ENCODE measurements at places on chromosomes 12 and 14.

- no peaks in the 10 kb centered on the region for H3K4me1 ChIP-seq
- H3K36me3 ChIP-seq: no peaks in the 10 kb centered on the region
- H3K4me3 ChIP-seq: no peak overlapping the region
- no peak overlapping the region for H3K27ac ChIP-seq
Observed at GRCh38 chr14:99821519-99822508, 28.6 kb downstream of the EML1 start.

- H3K4me1 ChIP-seq: no peaks in the 10 kb centered on the region
- no peaks in the 10 kb centered on the region for H3K27me3 ChIP-seq
- no peak for ATAC-seq
Observed at GRCh38 chr12:85741046-85741445, 95.2 kb downstream of the RASSF9 start.

DNA sequence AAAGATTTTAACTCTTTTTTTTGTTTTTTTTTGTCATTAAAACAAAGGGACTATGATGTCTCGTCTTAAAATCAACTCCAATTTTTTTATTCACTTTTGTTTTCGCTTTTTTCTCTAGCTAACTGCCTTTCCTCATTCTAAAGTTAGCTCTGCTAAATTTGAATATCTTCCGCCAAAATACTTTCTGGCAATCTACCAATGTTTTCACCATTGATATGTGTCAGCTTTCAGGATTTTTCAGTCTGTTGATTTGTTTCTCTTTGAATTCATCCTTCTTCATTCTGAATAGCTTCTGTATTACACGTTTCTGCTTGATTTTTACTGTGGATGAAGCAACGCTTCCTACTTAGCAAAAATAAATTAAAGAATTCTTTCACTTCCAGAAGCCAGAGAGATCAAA lies 38.7 kb upstream of the NOVA1 start:
- H3K27me3 ChIP-seq: no peaks in the 10 kb centered on the region
- no peak for ATAC-seq
- H3K4me1 ChIP-seq: no peaks in the 10 kb centered on the region
- no peaks in the 10 kb centered on the region for H3K36me3 ChIP-seq

- no peak overlapping the region for H3K4me3 ChIP-seq
- H3K4me1 ChIP-seq: no peaks in the 10 kb centered on the region
- no peak overlapping the region for H3K27ac ChIP-seq
- no peak for ATAC-seq
- peaks cover 43% of the 10 kb centered on the region for H3K27me3 ChIP-seq
Observed at GRCh38 chr14:98855926-98856715, 415.9 kb downstream of the BCL11B start.

DNA sequence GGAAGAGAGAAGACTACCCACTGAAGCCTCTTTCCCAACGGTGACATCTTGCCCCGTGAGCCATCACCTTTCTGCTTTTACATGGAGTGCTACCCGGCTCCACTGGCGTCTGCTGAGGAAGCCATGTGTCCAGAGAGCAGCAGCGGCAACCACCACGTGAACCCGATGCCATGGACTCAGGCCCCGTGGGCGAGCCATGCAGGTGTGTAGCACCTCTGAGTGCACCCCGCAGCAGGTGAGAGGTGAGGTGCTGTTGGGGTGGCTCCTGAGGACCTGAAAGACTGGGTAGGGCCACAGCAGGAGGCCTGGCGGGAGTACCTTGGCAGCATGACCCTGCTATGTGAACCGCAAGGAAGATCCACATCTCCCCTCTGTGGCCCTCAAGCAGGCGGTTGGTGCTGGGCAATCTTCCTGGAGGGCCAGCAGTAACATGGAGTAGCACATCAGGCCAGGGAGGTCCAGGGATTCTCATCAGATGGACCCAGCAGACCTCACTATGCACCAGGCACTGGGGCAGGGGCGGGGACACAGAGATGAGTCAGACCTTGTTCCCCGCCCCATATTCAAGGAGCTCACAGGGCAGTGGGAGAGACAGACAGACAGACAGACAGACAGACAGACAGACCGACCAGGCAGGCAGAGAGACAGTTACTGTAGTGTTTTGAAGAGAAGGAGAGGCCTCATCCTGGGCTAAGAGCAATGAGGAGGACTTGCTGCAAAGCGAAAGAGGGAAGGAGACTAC lies 129.6 kb downstream of the PAPOLA start:
- H3K4me3 ChIP-seq: no peak overlapping the region
- H3K4me1 ChIP-seq: no peaks in the 10 kb centered on the region
- H3K27me3 ChIP-seq: no peaks in the 10 kb centered on the region
- no peak for ATAC-seq
- no peaks in the 10 kb centered on the region for H3K36me3 ChIP-seq
- no peak overlapping the region for H3K27ac ChIP-seq

GRCh38 chr12:26701604-26702215 lies 131.3 kb downstream of the ITPR2 start:
- H3K27ac ChIP-seq: no peak overlapping the region
- H3K36me3 ChIP-seq: peaks cover 11% of the 10 kb centered on the region
- no peak for ATAC-seq
- H3K4me1 ChIP-seq: no peaks in the 10 kb centered on the region
- H3K27me3 ChIP-seq: no peaks in the 10 kb centered on the region

DNA sequence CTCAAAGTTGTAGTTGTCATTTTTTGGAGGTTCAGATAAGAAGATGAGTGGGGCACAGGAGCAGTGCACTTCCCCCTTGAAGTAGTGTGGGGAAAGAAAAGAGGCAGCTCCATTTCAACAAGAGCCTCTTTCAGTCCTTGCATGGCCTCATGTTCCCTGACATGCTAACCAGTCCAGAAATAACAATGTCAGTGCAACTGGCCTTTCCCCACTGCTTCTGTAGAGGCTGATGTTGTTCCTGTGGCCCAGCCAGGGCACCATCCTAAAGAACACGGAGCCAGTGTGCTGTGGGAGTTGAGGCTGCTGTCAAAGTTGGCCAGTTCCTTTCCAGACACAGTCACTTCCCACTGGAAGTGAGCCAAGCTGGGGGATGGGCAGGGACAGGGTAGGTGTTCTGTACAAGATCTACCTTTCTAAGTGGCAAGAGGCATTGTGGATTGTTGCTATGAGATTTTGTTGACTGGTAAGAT lies 77.7 kb upstream of the SLC38A2 start:
- no peak overlapping the region for H3K4me3 ChIP-seq
- no peak overlapping the region for H3K27ac ChIP-seq
- H3K4me1 ChIP-seq: no peaks in the 10 kb centered on the region
- H3K27me3 ChIP-seq: no peaks in the 10 kb centered on the region
- no peak for ATAC-seq

DNA sequence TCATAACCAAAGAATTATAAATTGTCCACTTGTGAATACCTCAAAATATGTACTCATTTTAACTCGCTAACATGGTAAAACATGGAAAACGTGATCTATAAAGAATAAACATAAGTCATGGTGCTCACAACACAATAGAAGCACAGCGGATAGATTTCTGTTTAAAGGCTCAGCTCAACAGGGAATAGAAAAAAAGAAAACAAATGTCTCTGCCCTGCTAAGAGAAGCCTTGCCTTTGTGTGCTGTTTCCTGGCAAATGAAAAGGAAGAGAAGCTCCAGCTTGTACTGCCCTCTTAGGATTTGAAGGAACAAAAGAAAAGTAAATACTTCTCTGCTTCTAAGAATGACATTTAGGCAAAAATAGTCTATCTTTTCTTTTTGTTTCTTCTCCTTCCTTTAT lies 121.0 kb upstream of the KRR1 start:
- H3K4me1 ChIP-seq: no peaks in the 10 kb centered on the region
- no peak overlapping the region for H3K27ac ChIP-seq
- no peak for ATAC-seq
- no peak overlapping the region for H3K4me3 ChIP-seq
- H3K27me3 ChIP-seq: no peaks in the 10 kb centered on the region
- H3K36me3 ChIP-seq: no peaks in the 10 kb centered on the region

- peak overlapping the region; percentile 95 for H3K4me3 ChIP-seq
- no peak for ATAC-seq
- H3K36me3 ChIP-seq: peaks cover 16% of the 10 kb centered on the region
- H3K27ac ChIP-seq: peak overlapping the region; percentile 94
- H3K4me1 ChIP-seq: peaks cover 12% of the 10 kb centered on the region
Observed at GRCh38 chr12:49189731-49190716, 1.1 kb upstream of the TUBA1A start.

GRCh38 chr12:6666211-6666610 lies 3.3 kb upstream of the ING4 start:
- H3K4me1 ChIP-seq: peaks cover 14% of the 10 kb centered on the region
- H3K4me3 ChIP-seq: no peak overlapping the region
- no peak overlapping the region for H3K27ac ChIP-seq
- peaks cover 55% of the 10 kb centered on the region for H3K36me3 ChIP-seq
